GM13977 (cell line): ENCODE measurements at places on chromosomes 6 and 20.

DNA sequence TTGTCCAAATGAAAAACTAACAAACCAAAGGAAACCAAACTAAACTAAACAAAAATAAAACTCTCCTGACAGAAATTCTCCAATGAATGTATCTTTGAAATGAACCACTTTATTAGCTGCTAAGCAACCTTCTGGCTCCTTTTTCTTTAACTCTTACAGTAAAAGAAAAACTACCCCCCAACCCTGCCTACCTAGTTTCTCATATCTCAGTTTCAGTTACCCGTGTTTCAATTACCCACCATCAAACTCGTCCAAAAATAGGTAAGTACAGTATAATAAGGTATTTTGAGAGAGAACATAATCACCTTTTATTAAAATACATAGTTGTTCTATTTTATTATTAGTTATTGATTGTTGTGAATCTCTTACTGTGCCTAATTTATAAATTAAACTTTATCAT is 177.4 kb upstream of the THEMIS start:
- no peak for DNase-seq

DNA sequence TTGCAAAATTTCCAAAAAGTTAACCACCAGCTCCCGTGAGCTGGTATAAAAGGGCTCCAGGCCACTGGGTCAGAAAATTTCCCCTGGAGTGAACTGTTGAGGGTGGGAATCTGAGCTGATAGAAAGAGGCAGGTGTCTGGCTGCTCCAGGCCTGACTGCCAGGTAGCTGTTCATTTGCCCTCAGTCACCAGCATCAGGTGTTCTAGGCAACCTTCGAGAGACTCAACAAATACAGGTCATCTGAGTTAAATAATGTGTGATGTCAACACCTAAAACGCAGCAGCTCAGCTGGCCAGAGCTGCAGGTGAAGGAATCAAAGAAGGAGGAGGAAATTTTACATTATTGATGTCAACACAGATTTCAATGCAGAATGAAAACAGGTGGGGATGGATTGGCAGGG is 46.7 kb downstream of the KCNK5 start:
- no peak for DNase-seq

- no peak for DNase-seq
Observed at GRCh38 chr20:4281258-4282055, 266.1 kb upstream of the RNF24 start.

DNA sequence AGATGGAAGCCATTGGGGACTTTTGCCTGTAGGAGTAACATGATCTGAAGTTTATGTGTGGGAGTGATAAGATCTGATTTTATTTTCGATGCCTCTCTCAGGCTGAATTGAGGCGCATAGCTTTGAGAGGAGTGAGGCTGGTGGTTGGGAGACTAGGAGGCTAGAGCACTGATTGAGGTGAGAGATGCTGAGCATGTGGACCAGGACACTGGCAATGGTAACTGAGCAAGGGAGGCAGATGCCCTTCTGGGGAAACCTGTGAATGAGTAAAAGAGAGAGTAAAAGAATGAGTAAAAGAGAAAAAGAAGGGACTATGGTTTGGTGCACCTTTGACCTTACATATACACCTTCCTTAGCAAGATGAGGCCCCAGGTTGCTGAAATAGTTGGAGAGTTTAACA is 3.0 kb downstream of the RRP36 start:
- DNase-seq = no peak

- no peak for DNase-seq
Observed at GRCh38 chr6:107620732-107621131, 130.8 kb downstream of the SOBP start.

DNA sequence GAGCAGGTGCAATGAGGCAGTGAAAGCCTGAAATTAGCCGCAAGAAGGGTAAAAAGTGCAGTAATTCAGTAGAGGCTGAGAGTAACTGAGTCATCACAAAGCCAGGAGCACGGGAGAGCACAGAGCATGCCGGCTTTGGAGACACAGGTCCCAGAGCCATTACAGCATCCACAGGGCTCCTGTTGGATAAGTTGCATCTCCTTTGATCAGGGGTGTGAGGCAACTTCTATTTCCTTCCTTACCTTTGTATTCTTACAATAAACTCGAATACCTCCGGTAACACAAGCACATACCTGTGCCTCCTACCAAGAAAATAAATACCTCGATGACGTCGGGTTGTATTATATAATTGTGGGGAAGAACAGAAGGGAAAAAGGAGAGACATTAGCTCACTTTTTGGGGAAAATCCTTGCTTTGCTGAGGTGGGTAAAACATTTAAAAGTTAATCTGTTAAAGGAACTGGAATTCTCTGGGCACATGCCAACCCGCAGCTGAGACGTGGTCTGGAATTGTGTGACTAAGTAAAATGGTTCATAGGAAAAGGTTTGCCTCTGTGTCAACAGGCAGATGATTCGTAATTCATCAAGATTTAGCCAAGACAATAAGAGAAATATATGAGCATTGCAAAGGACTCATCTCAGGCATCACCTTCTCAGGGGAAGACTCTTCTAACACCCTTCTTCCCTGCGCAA is 360.7 kb upstream of the ZFP64 start:
- no peak for DNase-seq

- DNase-seq = no peak
Observed at GRCh38 chr20:37968841-37969401, 64.3 kb downstream of the TTI1 start.

DNA sequence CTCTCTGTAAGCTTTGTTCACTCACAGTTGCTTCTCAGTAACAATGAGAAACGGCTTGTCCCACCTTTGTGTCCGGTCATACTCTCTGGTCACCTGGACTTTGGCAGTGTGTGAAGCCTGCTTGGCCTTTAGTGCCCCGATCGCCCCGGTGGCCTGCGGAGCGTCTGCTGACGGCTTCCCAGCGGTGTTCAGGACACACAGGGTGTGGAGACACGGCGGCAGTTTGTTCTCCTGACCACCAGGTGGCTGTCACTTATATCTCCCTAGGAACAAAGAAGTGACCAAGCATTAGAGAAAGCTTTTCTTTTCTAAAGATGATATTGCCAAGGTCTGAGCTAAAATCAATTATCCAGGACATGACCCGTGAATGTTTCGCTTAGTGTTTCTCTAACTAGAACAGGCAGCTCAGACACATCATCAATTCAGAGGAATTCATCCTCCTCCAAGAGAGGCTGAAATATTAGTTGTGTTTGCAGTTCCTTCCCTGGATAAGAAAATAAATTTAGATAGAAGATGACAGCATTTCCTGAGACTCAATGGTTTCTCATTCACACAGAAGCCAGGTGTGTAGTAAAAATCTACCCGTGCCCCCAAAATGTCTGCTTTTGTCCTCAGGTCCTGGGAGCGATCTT is 167.4 kb upstream of the THBS2 start:
- DNase-seq = no peak

GRCh38 chr6:89297695-89298351 is 17.3 kb downstream of the GABRR2 start:
- DNase-seq = peak; percentile 80

- DNase-seq = no peak
Observed at GRCh38 chr6:142373268-142374090, 71.7 kb downstream of the ADGRG6 start.

- DNase-seq = no peak
Observed at GRCh38 chr6:29509711-29510110, 22.0 kb upstream of the MAS1L start.

GRCh38 chr6:83313882-83314281 is 117.0 kb downstream of the ME1 start:
- DNase-seq = no peak

DNA sequence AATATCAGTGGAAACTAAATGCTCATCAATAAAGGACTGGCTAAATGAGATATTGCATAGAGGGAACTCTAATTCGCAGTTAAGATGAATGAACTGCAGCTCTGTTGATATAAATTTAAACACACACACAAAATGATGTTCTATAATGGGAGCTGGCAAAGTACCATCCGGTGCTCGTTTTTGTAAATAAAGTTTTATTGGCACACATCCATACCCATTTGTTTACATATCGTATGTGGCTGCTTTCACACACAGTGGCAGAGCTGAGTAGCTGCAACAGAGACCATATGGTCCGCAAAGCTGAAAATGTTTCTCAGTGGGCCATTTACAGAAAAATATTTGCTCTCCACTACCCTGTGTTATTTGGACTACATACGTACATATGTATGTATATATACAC is 120.7 kb downstream of the EDN3 start:
- no peak for DNase-seq

GRCh38 chr6:156197513-156197912 is 579.7 kb upstream of the ARID1B start:
- DNase-seq = no peak

GRCh38 chr20:17059465-17059864 is 167.4 kb upstream of the PCSK2 start:
- DNase-seq = no peak

DNA sequence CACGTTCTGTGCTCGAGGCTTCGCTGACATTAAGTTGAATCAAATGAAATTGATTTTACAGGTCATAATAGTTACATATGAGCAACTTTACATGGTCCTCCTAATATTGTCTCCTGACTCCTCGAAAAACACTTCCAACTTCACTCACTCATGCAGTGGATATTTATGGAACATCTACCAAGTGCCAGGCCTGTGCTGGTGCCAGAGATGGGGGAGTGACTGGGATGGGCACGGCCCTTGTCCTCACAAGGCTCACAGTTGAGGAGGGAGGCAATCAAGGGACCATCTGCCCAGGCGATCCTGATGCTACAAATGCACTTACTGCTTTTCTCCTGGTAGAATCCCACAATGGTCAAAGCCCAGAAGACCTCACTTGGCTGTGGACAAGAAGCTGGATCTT is 426.4 kb downstream of the PREX1 start:
- no peak for DNase-seq

DNA sequence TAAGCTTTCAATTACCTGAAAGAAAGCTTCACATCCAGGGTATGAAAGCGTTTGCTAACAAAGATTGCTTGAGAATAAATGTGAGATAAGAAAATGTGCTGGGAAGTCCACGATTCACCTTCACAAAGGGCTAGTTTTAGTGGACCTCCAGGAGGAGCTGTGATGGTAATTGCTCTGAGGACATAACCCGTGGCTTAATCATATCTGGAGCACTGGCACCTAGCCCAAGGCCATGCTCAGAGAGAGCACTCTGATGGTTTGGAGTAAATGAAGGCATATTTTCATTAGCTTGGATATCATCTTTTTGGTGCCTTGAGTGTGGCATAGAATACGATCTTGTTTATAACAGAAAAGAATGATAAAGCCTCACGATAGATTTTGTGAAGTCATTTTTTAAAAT is 46.9 kb upstream of the BACH2 start:
- no peak for DNase-seq
